ENCODE measurements at places on chromosomes 1 and 21.

- no peak for DNase-seq
These were observed 133.3 kb downstream of the NPHP4 start for GRCh38 chr1:5858844-5859407.

- DNase-seq = no peak
These were observed 131.3 kb downstream of the PATJ start for GRCh38 chr1:61873581-61873980.

GRCh38 chr1:185315445-185316071 is 1.5 kb downstream of the IVNS1ABP start:
- DNase-seq = no peak

DNA sequence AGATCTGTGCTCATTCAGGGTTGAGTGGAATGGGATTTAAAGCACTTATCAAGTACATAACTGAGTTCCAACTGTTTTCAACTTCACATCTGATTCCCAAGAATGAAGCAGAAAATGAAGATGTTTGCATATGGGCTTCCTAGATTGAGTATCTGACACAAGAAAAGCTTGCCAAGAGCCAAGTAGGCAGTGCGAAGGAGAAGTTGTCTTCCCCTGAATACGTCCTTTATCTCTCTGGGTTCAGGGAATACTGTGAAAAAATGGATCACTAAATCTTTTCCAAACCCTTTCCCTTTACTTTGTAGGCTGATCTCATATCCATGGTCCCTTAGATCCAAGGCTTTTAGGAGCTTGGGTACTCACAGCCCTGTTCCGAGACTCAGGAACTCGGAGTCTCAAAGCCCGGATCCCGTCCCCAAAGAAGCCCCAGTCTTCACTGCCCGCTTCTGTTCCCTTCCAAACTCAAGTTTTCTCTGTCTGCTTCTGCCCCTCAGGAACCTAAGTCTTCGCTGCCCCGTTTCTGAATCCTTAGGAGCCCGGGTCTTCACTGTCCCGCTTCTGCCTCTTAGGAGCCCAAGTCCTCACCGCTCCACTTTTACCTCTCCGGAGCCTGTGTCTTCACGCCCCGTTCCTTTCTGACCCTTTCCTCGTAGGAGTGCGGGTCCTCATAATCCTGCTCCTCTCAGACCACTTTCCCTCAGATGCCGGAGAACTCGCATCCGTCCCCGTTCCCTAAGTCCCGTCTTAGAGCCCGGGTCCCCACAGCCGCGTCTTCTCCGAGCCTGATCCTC is 616 bp downstream of the TAF12 start:
- no peak for DNase-seq

DNA sequence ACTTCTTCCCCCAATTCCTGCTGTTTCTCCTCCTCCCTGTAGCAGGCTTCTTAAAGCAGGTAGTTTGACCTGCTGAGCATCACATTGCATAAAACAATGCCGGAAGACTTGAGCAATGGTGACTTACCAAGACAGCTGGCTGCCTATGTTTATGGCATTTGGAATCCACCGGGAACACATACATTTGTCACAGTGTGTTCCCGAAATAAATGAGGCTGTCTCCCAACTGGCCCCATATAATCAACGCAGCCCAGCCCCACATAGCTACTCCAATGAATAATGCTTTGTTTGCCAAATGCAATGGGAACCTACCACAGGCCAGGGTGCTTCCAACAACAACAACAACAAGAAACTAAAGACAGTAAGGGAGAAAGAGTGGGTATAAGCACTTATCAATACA is 186.1 kb upstream of the MAP1LC3C start:
- no peak for DNase-seq

All from HT1080 (cell line).